T-helper 2 cell treated with Interferon-gamma antibody and Interleukin-4, amounts not matched to agents 5 μg/mL and 100 μg/mL, for 36 hours (primary cell): ENCODE measurements at places on chromosomes 16 and 17.

DNA sequence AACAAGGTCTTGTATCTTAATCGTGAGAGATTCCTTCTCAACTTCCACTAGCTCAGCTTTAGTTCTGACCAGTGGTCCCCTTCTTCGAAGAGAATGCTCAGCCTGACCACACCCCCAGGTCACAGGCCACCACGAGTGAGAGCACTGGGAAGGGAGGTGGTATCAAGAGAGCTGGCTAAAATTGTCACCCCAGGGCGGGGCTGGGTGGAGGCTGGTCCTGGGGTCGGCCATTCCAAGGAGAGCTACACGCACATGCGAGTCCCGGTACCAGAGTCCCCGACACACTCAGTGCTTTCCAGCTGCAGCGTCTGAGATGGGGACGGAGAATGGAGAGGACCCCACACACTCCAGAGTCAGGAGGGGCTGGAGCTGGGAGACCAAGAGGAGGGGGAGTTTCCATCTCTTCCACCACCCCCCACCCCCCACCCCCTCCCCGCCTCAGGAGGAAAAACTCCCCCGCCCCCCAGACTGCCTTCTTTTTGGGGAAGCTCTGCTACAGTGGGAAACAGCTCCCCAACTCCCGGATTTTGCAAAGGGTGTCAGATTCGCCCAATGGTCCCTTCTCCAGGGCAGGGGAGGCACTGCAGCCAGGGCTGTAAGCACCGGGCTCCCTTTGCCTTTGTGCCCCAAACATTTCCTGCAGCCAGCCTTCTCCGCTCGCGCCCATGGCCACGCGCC lies 1.6 kb downstream of the C1QL1 start:
- no peak for DNase-seq

GRCh38 chr16:50800074-50800473 lies 58.2 kb downstream of the CYLD start:
- DNase-seq: no peak

GRCh38 chr17:28182559-28182958 lies 136.4 kb upstream of the TMEM97 start:
- DNase-seq: no peak

GRCh38 chr17:71633391-71633849 lies 487.4 kb upstream of the SOX9 start:
- DNase-seq: no peak

- DNase-seq: no peak
These were observed 239.0 kb downstream of the SOX9 start for GRCh38 chr17:72359811-72360210.

DNA sequence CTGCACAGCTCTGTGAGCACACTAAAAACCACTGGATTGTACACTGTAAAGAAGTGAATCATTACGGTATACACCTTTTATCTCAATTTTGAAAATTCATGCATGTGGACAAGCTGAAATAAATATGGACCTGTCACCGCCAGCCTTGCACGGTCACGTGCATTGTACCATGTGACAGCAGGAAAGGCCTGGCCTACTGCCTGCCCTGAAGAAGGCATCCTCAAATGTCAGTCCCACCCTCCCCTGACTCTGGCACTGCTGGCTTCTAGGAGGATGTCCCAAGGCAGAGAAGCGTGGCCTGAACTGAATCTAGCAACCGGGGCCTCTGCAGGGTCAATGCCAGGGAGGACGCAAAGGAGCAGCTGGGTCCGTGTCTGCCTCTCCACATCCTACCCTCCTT lies 34.6 kb downstream of the SLC38A8 start:
- no peak for DNase-seq

GRCh38 chr17:49333804-49334203 lies 28.2 kb downstream of the ZNF652 start:
- no peak for DNase-seq

- DNase-seq: no peak
These were observed 11.6 kb downstream of the WIPF2 start for GRCh38 chr17:40230670-40231069.

DNA sequence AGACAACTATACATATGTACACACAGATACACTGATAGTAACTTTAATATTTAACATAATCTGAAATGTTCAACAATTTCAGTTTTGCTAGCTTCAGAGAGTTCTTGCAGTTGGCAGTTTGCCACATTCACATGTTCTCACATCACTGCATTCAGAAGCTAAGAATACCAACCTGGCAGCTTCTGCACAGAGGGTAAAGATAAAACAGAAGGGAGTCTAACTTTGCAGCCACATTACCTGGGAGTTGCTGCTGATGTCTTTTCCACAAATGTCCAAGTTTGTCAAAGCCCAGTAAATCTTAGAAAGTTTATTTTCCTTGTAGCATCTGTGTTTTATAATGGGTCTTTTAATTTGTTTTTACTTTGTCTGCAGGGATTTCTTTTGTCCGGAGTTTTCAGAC lies 332.0 kb downstream of the BCAS3 start:
- DNase-seq: no peak

DNA sequence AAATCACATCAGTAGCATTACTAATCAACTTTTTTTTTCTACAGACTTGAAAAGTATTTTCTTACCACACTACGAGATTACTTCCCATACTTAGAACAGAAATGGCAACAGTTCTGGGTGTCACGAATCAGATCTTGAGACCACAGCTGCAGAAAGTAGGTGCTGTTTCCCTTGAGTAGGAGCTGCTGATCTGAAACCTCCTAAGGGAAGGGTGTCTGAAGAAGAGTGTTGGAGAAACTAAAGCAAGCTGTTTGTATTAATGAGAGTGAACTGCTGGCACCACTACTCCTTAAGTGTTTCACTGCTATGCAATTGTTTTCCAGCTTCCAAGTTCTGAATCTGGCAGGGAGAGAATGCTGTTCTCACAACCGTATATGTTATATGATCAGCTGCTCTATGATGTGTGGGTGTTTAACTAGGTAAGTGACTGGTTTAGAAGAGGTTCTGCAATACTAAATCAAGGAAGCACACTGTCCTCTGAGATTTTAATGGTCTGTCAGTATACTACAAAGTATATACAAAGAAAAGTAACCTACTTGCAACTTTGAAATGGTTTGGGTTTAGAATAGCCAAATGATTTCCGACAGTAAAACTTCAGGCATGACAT lies 3.3 kb downstream of the ZNF652 start:
- no peak for DNase-seq

GRCh38 chr16:23072769-23073549 lies 76.3 kb downstream of the USP31 start:
- no peak for DNase-seq

DNA sequence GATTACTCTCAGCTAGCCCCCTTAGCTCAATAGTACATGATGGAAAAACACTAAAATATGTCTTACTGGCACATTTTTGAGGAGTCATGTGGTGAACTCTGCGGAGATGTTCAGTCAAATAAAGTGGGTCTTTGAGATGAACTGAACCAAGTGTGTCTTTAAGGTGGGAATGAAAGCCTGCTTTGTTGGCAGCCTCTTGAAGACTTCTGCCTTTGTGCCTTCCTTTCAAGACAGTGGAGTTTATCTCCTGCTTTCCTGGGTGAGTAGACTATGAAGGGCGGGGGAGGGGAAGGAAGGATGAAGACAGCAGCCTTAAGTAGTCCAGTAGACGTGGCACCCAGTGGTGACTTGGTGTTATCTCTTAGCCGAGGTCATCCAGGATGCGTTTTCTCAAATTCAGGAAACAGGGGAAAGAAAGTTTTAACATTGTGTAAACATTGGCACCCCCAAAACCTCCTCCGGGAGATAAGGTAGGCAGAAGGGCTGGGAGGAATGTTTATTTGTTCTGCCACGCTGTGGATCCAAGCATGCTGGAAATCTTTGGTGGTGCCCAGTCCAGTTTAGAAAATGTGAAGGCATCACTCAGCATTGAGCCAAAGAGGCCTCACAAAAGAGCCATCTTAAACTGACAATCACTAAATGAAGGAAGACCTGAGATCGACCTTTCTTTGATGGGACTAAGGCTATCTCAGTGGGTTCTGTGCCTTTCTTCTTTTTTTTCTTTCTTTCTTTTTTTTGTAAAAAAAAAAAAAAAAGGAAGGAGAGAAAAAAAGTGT lies 220.6 kb downstream of the FTO start:
- no peak for DNase-seq

- DNase-seq: no peak
These were observed 397.6 kb downstream of the MAF start for GRCh38 chr16:79202977-79203376.

DNA sequence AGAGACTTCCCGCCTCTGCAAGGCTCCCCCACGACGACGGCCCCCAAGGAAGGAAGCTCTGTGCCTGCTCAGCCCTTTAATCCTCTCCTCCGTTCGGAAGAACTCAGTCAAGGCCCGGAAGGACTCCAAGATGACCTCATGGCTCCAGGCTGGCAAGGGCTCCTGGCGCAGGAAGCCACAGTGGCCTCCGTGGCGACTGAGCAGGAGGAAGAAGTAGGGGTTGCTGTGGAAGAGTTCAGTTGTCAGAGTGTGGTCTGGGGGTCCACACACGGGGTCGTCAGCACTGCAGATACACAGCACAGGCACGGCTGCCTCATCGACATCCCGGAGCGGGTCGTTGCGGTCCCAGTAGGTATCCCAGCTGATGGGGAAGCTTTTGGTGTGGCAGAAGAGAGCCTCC lies 4.2 kb downstream of the ABHD15 start:
- DNase-seq: no peak

DNA sequence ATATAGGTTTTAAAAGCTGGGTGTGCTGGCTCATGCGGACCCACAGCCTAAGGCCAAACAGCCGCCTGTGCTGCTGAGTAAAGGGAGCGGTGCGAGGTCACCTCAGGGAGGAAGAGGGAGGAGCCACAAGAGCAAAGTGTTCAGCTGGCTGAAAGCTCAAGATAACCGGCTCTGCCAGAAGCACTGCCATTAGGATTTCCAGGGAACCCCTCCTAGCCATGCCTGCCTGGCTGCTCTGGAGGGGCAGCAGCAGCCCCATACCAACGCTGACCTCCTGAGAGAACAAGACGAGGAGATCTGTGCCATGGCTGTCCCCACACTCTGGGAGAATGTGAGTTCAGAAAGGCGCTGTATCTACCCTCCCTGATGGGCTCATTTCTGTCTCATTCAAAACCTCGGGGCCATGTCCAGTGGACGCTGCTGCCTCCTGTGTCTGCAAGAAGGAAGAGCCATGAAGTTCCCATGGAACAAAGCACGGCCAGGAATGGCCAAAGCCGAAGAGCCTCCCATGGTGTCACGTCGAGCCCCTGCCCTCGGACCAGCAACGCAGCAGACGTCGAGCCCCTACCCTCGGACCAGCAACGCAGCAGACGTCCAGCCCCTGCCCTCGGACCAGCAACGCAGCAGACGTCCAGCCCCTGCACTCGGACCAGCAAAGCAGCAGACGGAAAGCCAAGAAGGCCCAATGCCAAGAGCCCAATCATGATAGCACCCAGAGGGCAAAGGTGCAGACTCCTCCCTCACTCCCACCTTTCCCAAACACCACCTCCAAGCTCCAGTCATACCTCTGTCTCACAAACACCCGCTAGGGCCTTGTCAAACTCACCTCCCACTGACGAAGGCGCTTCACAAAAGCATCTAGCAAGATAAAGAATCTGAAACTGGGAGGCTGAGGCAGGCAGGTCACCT lies 107.0 kb downstream of the ANKRD11 start:
- DNase-seq: no peak

DNA sequence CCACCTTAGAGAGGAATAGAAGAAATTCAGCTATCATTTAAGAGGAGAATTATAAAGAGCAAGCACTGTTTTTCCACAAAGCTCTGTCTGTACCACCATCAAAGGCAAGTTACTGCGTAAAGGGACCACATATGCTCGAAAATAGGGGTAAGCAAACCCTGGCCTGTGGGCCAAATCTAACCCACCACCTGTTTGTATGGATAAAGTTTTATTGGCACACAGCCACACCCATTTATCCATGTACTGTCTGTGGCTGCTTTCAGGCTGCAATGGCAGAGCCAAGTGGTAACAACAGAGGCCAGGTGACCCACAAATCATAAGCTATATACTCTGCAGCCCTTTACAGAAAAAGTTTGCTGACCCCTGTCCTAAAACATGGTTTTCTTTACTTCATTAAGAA lies 180.3 kb downstream of the MRTFB start:
- DNase-seq: no peak

- DNase-seq: no peak
These were observed 2.5 kb downstream of the KIF1C start for GRCh38 chr17:5000237-5000639.

GRCh38 chr16:17330044-17330443 lies 140.7 kb downstream of the XYLT1 start:
- no peak for DNase-seq

DNA sequence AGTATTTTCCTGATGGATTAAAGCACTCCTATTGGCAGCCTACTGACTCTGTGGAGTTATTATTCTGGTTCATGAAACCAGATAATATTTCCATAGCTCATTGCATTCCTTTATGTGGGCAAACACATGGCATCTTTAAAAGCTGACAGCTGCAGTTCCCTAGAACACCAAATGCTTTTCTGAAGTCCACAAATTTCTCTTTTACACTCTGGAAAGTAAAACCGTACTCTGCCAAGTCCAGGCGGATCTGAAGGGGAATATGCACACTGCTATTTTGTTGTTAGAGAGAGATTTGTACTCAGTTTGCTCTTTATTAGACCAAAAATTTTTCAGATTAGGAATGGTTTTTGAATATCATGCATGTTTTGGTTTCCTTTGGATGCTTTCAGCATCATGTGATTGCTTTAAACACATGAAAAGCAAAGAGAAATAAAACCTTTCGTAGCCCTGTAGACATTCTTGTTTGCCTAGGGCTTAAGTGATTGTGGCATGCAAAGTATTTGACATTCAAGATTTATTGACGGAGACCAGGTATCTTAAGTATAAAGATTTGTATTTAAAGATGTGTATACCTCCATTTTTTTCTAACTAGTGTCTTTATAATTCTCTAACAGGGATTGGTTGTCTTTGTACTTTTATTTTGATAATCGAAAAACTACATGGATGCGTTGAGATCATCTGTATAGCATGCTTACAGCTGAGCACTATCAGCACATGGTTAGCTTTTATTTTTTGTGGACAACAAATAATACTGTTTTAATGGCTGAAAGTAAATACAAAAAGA lies 19.5 kb downstream of the SEC14L1 start:
- no peak for DNase-seq

DNA sequence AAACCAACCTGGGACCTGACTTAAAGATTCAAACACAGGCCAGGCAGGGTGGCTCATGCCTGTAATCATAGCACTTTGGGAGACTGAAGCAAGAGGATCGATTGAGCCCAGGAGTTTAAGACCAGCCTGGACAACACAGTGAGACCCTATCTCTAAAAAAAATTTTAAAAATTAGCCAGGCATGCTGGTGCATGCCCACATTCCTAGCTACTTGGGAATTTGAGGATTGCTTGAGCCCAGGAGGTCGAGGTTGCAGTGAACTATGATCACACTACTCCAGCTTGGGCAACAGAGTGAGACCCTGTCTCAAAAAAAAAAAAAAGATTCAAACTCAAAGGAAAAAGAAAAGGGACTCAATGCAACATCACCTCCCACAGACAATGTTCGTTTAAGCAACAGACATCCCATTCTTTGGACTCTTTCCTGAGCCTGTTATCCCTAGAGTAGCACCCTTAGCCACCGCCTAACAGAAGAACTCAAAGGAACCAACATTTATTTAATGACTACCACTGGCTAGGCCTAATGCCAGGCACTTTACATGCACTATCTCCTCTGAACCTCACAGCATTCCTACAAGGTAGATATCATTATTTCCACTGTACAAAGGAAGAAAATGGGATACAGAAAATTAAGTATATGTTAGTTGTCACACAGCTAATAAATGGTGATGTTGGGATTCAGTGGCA lies 12.7 kb downstream of the MYO18A start:
- no peak for DNase-seq
